Fibroblast of skin of back (primary cell): ENCODE measurements at places on chromosomes 2 and 18.

DNA sequence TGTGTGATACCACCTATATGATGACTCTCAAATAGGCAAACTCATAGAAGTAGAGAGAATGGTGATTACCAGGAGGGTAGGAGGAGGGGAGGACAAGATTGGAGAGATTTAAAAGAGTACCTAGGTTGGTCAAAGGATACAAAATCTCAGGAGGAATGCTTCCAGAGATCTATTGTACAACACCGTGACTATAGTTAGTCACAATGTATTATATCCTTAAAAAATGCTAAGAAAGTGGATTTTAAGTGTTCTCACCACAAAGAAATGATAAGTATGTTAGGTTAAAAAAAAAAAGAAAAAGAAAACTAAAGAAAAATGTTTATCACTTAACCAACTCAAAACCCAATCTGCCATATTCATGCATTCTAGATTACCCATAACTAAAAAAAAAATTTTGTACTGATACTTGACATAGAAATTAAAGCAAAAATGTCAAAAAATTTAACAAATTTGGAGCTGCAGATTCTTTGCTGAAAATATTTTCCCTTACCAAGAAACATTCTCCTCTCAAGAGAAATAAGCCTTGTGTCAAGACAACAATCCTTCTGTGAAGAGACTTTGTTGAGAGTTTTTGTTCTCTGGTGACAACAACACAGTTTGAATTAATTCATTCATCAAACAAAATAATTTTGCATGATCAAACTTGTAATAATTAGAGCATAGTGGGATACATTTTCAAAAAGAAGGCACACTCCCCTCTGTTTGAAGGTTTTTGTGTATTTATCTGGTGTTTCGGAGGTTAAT, 213.1 kb downstream of the DNER start:
- DNase-seq: peak; percentile 7

GRCh38 chr2:236215196-236215595, 47.0 kb upstream of the GBX2 start:
- no peak for DNase-seq

- no peak for DNase-seq
These were observed 296.9 kb upstream of the CYRIA start for GRCh38 chr2:16962505-16962904.

DNA sequence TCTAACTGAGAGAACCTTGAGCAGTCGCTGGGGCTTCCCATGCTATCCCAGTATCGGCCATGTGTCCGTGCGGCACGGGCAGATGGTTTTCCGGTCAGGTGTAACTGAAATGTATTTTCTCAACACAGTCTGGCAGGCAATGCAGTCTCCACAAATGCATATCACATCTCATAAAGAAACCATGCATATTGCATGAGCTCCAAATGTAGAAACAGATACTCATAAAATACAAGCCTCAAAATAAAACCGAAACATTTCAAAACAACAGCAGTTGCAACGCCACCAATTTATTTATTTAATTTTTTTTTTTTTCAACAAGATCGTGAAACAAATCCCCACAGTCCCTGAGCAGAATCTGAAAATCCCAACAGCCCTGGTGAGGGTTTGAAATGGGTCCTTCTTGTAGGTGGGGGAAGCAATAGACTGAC, 299.4 kb downstream of the LPIN1 start:
- no peak for DNase-seq

DNA sequence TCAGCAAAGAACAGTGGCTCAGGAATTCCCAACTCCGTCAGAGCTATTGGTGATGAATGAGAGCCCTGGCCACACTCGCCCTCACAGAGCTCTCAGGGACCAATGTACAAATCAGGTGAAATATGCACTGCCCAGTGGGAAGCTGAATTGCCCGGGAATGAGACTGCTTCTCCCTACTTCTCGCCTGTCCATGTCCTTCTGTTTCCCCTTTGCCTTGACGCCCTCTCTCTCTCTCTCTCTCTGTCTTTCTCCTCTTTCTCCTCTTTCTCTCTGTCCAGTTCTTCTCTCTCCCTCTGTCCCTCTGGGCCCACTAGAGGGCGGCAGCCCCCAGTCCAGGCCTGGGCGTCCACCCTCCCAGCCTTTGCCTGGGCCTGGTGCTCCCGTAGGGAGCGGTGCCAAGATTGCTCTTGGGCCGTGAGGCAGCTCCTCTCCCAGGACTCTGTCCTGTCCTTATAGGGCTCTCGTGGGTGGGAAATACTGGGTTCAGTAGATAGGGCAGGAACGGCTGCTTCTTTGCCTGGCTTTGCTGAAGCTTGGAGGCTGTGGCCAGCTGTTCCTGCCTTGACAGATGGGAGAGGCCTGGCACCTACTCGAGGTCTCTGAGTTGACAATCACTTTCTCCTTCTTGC, 28.4 kb upstream of the PUM2 start:
- DNase-seq: peak; percentile 87

DNA sequence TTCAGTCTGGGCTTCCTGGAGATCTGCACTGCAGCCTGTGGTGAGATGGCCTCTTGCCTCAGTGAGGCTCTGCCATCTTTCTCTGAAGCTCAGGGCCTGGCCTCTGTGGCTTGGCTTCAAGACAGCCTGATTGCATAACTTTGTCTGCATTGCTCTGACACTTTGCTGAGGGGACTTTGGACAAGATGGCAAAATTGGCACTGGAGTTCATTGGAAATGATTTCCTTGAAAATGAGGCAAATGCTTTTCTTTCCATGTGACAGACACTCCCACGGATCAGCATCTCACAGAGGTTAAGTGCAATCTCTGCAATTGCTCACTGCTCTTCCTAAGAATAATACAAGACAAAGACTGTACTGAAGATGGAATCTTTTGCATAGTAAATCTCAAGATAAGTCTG, 166.8 kb downstream of the KCNS3 start:
- no peak for DNase-seq

DNA sequence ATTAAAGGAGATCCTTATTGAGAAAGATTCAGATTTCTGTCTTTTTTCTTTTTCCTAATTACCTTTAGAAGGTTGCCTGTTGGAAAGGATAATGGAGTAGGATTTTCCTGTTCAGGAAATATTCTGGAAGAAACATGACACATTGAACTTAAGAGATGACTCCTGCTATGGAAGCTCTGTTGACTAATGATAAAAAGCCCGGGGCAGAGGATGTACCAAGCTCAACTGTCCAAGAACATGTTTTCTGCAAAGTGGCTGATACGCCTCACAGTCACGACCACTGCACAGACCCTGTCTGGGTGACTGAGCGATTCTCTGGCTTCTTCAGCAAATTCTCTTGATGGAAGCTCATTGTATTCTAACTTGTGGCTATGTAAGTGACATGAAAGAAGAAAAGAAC, 86.2 kb upstream of the THOC1 start:
- peak; percentile 73 for DNase-seq

- peak; percentile 61 for DNase-seq
These were observed 172.2 kb upstream of the SCN7A start for GRCh38 chr2:166665991-166666940.

GRCh38 chr2:84314901-84315330, 144.2 kb downstream of the SUCLG1 start:
- DNase-seq: peak; percentile 72

DNA sequence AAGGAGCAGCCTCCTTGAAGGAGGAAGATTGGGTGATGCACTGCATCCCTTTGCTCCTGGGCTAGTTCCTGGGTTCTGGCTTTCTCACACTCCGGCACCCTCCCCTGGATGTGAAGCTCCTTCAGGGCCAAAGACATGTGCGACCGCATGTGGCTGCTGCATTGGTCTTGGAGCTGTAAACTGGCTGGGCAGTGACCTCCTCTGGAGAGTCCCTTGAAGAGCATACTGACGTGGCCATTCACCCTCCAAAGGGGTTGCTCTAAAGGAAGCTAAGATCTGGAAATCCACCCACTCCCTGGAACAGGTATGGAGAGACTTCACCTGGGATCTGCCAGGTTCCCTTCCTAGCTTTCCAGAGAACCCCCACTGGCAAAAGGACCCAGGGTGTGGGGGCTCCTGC, 62.1 kb downstream of the TMEM17 start:
- DNase-seq: no peak

GRCh38 chr2:104849618-104850141, 4.2 kb upstream of the POU3F3 start:
- DNase-seq: peak; percentile 54

DNA sequence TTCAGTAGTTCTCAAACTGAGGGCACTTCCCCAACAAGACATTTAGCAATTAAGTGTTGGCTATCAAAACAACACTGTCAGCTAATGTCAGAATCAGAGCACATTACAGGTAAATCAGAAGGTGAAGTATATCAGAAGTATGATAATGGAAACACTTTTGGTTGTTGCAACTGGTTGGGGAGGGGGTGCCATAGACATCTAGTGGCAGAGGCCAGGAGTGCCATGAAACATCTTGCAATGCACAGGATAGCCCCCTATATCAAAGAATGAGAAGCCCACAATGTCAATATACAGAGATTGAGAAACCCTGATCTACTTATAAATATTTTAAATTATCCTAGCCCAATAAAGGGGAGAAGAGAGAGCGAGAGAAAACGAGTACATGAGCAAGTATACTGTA, 4.9 kb upstream of the XPO1 start:
- DNase-seq: no peak

GRCh38 chr2:88707003-88707402, 15.5 kb downstream of the RPIA start:
- no peak for DNase-seq

DNA sequence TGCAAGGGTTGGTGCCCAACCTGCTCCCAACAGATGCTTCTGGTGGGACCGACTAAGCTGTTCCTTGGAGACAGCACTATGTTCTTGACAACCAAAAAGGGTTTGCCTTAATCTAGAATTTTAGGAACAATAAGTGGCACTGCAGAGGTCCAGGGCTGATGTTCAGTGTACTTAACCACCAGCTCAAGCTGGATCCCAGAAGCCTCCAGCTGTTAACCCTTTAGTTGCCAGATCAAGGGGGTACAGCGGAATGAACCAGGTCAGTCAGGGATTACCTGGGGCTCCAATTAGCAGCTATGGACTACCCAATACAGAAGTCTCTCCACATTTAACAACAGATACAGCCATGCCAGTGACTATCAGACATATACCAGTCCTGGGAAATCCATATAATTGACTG, 3.5 kb downstream of the GPR75 start:
- DNase-seq: no peak

DNA sequence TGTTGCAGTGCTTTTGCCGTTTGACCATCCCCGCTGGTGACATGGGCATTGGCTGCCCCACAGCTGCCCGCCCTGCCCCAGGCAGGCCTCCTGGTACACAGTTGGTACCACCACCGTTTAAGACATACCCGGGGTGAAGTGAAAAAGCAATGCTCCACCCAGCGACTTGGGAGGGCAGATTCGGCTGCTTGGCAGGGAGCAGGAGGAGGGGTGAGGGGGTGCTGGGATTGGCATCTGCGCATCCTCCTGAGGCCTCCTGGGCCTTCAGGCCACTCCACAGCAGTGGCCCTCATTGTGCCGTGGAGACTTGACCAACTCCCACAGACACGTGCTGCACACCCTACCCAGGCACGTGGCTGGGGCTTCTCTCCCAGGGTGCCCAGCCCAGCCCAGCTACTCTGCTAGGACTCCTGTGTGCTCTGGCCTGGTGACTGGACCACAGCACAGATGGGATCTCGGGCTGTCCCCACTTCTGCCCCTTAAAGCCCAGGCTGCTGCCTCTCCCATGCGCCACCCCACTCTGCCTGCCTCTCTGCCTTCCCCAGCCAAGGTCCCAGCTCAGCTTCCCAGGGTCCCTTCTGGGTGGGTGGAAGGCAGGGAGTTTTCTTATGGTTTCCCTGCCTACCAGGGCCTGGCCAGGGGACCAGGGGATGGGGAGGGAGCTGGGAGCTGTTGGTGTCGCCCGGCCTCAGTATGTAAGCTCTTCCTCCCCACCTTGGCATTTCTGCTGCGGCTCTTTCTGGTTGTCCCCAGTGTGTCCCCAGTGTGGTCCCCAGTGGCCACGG, 157.0 kb upstream of the HS6ST1 start:
- DNase-seq: no peak

DNA sequence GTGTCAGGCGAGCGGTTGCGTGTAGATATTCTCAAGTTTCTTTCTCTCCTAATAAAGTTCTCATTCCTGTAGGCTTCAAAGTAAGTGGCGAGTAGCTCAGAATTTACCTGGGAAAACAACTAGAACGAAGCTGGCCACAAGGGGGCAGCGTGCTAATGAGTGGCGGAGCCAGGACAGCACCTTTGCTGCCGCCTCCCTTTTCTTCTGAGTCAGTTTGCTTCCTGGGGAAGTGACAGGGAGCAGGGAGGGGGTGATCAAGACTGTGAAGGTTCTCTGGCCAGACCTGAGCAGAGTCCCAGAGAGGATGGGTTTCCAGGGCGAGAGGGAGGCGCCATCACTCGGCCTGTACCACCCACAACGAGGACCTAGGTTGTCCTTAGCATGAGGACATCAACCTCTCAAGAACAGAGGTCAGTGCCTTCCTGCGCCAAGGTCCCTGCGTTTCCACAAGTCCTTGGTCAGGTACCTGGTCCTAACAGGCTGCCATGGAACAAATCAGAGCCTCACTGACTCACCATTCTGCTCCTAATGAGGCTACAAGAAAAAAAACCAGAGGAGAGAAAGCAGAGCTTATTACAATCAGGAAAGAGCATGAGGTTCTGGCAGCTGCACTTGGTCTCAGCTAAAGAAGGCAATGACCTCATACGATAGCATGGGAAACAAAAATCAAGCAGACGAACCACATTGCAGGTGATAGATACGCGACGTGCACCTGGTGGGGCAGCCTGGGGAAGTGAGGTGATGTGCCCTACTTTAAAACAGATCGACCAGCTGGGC, 98.7 kb downstream of the PLB1 start:
- peak; percentile 73 for DNase-seq

DNA sequence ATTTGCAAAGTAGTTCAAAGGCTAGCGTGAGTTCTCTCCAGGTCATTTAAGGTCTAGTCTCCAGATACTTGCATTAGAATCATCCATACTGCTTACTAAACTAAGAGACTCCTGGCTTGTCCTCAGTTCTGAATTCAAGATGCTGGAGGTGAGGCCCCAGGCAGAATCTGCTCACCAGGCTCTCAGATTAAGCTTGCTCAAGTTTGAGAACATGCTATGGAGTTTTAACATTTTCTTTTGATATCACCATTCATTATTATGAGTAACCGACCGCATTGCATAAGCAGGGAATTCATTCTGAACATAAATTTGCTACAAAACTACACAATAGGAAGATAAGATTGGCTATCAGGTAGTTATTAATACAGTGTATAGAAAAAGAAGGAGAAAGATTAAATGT, 409.7 kb upstream of the FANCL start:
- no peak for DNase-seq

DNA sequence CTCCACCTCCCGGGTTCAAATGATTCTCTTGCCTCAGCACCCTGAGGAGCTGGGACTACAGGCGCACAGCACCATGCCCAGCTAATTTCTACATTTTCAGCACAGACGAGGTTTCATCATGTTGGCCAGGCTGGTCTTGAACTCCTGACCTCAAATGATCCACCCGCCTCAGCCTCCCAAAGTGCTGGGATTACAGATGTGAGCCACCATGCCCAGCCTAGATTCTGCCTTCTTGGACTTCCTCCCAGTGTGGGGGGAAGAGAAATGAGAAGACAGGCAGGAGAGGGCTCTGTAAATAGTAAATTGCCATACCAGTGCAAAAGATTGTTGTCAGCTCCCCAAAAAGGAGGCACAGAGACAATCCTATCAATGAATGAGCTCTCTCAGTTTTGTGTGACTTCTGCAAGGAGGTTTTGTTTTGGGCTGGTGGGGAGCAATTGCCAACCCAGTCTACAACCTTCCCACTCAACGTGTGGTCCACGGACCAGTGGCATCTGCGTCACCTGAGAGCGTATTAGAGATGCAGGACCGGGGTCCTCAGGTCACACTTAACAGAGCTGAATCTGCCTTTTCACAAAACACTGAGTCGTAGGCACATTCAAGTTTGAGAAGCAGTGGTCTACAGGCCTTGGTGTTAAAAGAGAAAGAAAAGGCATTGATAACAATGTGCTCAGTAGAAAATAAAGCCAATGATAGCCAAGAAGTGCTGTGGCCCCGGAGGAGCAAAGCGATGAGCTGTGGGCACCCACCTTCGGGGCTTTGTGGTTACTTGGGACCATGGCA, 78.1 kb downstream of the MYCN start:
- no peak for DNase-seq
